ENCODE measurements at places on chromosomes 2 and 18.

DNA sequence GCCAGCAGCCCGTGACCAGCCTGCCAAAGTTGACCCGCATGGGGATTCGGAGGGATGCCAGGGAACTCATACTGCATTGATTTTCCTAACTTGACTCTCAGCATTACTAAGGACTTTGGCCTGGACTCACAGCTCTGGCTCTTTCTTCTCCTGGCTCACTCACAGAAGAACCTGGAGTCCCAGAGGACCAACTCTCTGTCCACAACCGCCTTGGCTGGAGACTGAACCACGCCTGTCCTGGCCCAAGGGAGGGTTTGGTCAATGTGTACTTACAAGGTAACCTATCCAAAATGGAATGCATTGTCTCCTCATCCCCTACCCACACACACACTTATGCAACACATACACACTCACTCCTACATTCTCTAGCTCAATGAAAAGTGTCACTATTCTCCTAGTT is 135.6 kb upstream of the KLHL29 start:
- no peak for DNase-seq

- peak; percentile 27 for DNase-seq
Measured at GRCh38 chr18:8480506-8481328, 128.5 kb upstream of the RAB12 start.

GRCh38 chr2:230972046-230972445 is 23.9 kb upstream of the SPATA3 start:
- DNase-seq, result no peak

- no peak for DNase-seq
Measured at GRCh38 chr2:134246154-134246874, 7.6 kb upstream of the MGAT5 start.

DNA sequence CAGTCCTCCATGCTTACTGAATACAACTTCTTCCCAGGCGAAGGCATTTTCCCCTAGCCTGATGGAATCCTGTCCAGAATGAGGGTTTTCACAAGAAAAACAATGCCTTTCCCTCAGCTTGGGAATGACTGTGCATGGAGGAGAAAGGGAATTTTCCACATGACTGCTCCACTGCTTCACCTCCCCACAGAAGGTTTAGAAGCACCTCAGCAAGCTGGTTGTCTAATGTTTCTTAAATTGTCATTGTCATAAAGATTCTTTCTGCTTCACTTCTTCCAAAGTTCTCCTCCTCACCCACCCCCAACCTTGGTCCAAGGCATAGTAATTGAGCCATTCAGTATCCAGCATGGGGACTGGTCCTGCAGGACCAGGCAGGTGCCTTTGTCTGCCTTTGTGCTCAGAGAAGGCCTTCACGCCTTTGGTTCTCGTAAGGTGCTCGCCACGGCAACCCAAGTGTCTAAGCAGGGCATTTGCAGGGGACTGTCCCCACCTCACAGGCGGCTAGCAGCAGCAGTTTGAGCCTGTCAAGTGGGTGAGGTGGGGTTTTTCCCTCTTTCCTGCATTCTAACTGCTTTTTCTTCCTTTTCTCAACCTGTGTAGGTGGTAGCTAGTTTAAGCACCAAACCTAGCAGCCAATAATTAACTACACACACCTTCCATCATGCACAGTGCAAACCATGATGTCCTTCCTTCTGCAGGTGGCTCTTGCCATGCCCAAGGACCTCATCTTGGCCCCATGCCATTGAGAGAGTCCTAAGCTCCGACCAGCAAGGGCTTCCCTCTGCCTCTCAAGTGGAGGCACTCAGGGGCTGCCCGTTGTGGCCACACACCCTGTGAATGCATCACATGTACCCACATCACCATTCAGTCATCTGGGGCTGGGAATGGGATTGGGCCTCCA is 65.7 kb upstream of the BCL2L11 start:
- no peak for DNase-seq

GRCh38 chr2:193228276-193228675 is 1033.5 kb upstream of the TMEFF2 start:
- DNase-seq, result no peak

DNA sequence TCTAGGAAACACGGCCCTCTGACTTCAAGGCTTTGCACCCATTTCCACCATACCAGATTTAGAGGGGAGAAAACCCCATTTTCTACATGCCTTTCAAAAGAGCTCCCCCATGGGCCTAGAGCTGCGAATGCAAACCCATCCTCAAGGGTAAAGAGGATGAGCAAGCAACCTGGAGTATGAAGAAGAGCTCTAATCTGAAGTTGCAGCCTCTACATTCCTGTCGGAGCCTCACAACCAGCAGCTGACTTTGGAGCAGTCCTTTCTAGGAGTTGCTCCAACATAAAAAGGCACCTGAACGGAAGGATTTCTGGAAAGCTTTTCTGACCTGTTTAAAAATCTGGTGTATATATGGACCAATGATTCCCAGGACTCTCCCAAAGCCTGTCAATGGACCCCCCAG is 81.4 kb upstream of the POMC start:
- no peak for DNase-seq

DNA sequence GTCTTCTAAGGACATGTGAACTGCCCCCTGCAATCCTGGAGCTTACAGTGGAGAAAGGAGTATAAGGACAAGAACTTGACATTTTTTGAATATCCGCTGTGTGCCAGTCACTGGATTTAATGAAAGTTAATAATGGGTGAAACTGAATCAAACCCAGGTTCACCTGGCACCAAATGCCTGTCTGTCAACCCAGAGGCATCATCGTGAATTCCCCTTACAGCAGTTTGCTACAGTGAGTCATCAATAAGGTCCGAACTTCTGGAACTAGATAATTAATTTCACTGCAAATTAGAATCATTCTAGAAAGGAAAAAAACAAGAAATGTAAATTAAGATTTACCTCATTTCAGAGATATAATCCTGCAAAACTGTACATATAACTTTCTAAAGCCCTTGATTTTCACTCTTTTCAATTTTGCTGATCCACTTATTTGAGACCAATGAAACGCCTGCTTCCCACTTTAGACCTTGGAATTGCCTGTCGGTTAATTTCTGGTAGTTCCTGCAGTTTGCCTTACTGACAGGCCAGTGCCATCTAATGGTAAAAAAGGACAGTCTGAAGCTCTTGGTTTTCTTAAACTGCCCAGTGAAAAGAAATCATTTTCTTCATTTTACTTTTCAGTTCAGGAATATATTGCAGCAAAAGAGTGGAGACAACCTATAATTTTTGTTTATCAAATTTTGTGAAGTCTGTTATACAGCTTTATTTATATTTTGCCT is 8.2 kb downstream of the DSG2 start:
- DNase-seq, result no peak

DNA sequence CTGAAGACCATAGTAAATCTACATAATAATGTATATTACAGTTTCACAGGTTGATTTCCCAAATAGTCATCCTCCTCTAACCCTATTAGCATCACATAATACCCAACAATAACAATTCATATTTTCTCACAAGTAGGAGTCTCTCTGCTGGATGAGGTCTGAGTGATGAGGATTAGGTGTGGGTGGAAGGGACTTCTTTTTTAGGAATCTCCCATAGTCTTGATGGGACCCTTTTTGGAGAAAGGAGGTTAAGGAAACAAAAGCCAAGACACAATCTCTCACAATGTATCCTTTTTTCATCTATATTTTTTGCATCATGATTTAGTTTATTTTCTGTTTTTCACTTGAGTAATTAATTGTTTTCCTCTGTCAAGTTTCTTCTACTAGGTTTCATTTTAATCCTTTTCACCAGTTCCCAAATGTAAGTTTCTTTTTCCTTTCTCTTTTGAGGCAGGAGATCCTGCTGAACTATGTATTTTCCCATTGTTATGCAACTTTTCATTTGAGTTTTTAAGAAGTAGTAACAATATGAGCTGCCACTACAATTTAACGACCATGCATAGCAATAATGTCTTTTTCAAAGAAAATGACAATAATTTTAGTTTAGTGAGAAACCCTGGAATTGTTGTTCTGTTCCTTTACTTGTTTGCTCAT is 2.5 kb upstream of the IFIH1 start:
- no peak for DNase-seq

GRCh38 chr2:200687922-200688920 is 102.4 kb downstream of the AOX1 start:
- DNase-seq, result no peak

DNA sequence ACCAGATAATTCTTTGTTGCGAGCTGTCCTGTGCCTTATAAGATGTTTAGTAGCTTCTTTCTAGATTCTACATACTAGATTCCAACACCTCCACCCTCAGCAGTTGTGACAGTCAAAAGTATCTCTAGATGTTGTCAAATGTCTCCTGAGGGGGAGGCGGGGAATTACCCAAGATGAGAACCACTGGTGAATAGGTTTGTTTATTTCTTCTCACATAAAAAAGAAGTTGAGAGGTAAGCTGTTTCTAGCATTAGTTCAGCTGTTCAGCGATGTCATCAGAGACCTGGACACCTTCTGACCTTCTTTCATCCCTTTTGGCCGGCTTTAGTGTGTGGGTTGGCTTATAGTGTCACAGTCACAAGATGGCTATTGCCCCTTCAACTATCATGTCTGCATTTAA is 237.5 kb upstream of the SP5 start:
- DNase-seq, result no peak

Measured in pulmonary artery endothelial cell (primary cell).